ENCODE measurements at places on chromosomes 12 and 14. TPM values are rescaled to one million over a fixed set of nuclear protein-coding genes. Genes with fewer than 3 reads are reported as not detected.

Gene MORN3
- total RNA-seq: 4.7 TPM

Gene TSPAN8
- total RNA-seq: not detected

Gene SLC6A15
- not detected for total RNA-seq

Gene TSPAN11
- total RNA-seq: not detected

Gene LHX5
- not detected for total RNA-seq

Gene KCNJ8
- not detected for total RNA-seq

Gene ZCRB1
- total RNA-seq: 36.4 TPM

Gene RPL10L
- total RNA-seq: not detected

Gene RERG
- total RNA-seq: not detected

Gene PAH
- not detected for total RNA-seq

Gene PKP2
- not detected for total RNA-seq

Gene POTEG
- not detected for total RNA-seq

Measured in activated naive CD4-positive, alpha-beta T cell treated with anti-CD3 and anti-CD28 coated beads, Interleukin-2, amount 10 ng/mL, durations not matched to agents 5 hours and 36 hours (primary cell).